ENCODE measurements at places on chromosomes 5 and 9.
A peak's percentile ranks its signal among the peaks of the same experiment; 100 is the strongest.

GRCh38 chr9:74499770-74500583 is 2.8 kb downstream of the RORB start:
- peak; percentile 44 for DNase-seq

DNA sequence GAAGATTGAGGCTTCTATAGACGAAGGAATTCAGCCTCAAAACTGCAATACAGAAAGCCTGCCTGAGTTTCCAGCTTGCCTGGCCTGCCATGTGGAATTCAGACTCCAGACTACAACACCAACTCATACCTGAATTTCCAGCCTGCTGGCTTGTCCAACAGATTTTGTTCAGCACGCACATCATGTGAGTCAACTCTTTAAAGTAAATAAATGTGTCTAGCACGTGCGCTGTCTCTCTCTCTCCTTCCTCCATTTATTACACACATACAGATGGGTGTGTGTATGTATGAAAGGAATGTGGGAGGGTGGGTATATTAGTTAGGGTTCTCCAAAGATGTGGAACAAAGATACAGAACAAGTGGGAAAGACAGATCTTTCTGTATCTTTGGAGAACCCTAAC is 82.4 kb upstream of the TAS2R1 start:
- DNase-seq: no peak

DNA sequence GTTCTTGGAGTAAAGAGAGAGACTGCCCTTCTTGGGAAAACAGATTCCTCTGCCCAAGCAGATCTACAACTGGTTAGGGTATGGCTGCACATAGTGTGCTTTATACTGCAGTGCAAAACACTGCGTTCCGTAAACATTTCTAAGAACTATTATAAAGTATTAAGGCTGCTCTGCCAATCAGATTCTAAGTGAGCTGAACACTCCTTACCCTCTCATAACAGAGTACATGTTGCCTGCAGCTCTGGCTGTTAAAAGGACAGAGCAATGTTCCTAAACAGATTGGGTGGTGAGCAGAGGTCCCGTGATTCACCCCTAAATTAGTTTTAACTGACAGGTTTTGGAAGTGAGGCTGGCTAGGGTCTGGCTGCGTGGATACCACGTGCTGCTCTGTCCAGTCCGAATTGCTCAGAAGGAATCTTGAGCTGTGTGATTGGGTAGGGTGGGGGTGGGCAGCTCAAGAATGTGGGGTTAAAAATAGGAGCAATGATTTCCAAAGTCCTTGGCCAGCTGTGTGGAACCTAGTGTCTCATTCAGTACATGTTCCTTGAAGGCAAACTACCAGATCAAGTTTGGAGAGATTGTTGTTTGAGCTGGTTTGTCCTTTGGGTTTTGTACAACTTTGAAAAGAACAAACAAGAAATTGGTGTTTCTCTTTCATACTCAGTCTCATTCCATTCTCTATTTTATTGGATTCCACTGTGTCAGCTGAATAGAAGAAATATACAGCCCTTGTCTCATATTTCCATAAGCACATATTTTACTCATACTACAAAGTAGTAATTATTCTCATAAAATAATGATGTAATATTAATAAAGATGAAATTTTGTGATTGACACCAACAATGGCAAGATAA is 497.6 kb upstream of the CD180 start:
- peak; percentile 63 for DNase-seq

DNA sequence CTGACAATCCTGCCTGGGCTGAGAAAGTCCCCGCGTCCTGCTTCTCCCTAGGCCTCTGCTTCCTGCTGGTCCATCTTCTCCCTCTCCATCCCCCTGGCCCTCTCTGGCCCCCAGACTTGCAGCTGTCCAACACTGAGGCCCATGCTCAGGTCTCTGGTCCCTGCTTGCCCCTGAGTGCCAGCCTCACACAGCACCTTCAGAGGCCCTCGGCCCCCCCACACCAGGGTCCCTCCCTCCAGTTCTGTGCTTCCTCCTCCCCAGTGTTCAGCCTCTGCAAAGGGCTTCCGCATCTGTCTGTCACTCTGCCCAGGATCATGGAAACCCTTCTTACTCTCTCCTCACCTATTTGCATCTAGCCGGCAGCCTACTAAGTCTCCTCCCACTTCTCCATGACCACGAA is 62.4 kb upstream of the CTSL start:
- no peak for DNase-seq

GRCh38 chr5:172165465-172165864 is 22.6 kb downstream of the STK10 start:
- DNase-seq: no peak

DNA sequence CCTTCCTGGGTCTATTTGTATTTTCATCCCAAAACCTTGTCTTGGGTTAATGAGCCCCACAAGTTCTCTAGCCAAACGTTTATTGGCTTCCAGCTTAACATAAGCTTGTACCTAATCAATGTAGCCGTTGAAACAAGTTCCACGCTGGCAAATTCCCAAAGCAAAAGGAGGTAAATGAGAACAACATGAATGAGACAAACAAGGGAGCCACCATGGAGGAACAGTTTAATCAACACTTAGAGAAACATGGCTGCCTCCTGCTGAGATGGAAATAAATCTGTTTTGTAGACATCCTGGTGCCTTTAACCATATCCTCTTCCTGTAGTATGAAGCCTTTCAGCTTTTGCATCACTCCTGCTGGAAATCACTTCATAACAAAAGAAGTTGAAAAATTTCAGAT is 166.6 kb upstream of the NFIB start:
- DNase-seq: no peak

DNA sequence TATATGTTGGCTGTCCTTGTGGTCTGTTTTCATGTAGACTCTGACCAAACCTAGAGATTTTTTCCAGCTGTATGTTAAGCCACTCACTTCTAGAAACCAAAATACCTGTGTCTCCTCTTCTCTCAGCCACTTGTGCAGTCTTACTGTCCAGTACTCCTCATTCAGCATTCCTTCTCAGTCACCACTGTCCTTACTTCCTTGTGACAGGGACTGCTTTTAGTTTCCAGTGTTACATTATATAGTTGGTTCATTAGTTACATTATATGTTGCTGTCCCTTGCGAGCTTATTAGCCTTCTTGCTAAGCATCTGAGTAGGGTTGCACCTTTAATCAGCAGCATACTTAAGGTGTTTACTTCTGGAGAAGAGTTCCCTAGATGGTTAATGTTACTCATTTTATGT is 4.3 kb downstream of the ATP6V1G1 start:
- DNase-seq: no peak

GRCh38 chr5:36664766-36665165 is 58.4 kb downstream of the SLC1A3 start:
- no peak for DNase-seq

DNA sequence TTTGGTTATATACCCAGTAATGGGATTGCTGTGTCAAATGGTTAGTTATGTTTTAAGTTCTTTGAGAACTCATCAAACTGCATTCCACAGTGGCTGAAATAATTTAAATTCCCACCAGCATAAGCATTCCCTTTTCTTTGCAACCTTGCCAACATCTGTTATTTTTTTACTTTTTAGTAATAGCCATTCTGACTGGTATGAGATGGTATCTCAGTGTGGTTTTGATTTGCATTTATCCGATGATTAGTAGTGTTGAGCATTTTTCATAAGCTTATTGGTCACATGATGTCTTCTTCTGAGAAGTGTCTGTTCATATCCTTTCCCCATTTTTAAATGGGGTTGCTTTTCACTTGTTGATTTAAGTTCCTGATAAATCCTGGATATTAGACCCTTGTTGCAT is 435.7 kb upstream of the RIOK2 start:
- no peak for DNase-seq

GRCh38 chr9:134671341-134672113 is 29.9 kb downstream of the COL5A1 start:
- DNase-seq: peak; percentile 40

DNA sequence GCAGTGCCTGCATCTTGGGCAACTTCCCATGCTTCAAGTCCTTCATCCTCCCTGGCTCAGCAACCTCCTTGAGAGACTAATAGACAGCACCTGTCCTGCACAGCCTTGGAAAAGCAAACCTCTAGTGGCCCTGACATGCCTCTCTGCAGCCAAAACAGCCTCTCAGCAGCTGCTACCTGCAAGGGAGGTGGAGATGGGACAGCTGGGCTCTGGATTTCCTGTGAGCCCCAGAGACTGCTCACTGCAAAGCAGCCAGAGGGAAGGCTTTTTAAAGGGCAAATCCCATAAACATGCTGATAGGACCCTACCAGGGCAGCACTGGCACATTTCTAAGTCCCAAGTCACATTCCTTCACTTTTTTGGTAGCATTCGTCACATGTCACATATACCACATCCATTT is 31.5 kb upstream of the MYORG start:
- DNase-seq: no peak

GRCh38 chr5:36874465-36874864 is 2.1 kb upstream of the NIPBL start:
- no peak for DNase-seq

DNA sequence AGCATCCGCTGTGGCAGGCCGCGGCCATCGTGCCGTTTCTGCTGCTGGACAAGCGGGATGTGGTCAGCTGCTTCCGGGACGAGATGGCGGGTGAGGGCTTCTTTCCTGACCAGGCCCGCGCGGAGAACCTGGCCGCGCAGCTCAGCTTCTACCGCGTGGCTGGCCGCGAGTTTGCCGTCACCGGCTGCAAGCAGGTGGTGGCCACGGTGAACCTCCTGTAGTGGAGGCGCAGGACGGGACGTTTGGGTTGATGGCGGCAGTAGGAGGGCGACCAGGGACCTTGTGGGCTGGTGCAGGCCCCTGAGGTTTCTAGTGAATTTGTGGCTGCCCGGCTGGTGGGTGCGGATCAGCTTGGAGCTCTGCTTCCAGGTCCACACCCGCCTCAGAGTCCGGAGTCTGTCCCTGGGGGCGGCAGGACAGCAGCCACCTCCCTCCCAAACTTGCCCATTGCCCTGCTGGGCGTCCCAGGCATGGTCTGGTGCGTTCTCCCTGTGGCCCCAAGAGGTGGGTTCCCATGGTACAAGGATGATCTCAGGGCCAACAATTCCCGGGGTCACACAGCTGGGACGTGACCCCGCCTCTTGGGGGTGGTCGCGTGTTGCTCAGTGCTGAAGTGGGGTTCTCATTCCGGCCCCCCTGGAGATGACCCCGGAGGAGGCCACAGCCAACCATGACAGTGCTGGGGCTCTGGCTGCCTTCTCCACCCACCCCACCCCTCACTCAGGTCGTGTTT is 2.4 kb downstream of the TOR4A start:
- no peak for DNase-seq

DNA sequence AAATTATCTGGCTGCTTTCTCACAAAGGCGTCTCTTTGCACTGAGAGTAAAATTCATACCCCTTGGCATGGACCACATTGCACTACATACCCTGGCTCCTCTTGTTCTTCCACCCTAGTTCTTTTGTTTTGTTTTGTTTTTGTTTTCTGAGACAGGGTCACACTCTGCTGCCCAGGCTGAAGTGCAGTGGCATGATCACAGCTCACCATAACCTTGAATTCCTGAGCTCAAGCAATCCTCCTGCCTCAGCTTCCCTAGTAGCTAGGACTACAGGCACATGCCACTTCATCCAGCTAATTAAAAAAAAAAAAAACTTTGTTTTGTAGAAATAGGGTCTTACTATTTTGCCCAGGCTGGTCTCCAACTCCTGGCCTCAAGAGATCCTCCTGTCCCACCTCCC is 51.4 kb downstream of the ARRDC3 start:
- DNase-seq: no peak

DNA sequence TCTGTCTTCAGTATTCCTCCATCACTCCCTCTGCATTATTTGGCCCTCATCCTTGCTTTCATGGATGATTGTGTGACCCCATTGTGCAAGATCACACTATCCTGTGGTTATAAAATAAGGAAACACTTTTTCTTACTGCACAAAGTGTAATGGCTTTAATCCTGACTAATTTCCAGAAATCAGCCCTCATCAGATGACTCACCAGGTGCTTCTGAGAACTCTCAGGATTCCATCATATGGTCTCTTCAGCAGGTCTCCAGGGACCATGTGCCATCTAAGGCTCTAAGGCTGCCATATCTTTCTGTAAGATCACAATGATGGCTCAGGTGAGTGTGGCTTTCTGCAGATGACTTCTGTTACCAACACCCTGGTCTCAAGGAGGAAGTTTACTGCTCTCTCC is 27.3 kb upstream of the FER start:
- DNase-seq: no peak

- no peak for DNase-seq
These were observed 303.0 kb upstream of the TLE4 start for GRCh38 chr9:79268806-79269205.

- DNase-seq: no peak
These were observed 79.6 kb downstream of the TLE4 start for GRCh38 chr9:79651251-79651795.

DNA sequence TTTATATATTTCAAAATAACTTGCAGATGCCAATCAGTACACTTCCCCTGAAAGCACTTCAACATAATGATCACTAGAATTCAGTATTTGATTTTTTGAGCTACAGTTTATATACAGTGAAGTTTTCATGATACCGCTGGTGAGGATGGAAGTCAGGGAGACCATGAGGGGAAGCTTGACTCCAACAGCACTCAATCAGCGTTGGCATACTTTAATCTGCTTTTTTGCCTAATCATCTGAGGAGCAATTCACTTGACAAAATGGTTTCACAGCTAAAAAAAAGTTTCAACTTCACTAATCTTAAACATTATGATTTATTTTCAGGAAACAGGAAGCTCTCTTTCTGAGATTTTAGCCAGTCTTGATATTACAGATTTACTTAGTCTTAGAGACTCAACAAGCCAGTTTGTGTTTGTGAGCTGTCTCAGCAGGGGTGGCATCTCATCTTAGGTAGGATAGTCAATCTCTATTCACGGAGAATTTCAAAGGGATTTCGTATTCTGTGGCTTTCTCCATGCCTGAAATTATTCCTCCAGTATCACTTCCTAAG is 111.4 kb upstream of the ARRDC3 start:
- DNase-seq: no peak

DNA sequence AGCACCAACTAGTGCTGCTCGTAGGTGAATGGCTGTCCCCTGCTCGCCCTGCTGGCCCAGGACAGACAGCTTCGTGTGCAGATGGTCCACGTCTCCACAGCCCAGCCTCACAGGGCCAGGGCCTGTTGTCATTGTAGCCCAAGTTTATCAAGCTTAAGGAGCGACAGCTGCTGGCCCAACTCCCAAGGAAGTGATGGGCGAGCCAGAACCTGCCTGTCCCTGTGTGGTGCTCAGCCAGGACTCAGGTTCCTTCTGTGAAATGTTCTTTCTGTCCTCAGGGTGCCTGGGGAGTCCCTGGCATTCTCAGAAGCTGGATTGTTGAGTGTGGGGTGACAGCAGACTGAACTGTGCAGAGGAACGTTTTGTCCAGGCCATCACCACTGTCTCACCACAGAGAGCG is 16.4 kb downstream of the TRIP13 start:
- no peak for DNase-seq
